NCI-H1436 (cell line): ENCODE measurements at places on chromosomes 2 and 18.

DNA sequence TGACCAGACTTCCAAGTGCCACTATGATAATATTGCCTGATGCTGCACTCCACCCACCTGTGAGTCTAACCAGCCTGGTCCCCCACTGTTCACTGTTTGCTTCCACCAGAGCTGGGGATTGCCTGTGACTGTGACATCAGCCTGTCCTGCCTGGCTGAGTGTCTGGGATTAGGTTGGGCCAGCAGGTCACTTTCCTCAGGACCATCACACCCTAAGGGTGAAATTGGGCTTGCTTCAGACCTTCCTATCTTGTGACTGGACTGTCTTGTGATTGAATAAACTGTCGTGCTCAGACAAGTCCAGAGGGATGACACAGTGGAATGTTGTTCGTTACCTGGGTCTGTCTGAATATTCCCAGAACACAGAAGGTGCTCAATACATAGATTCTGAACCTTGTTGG is 87.4 kb upstream of the HK2 start:
- no peak for DNase-seq

- no peak for DNase-seq
These were observed 68.8 kb downstream of the PTPRM start for GRCh38 chr18:7635948-7636347.

GRCh38 chr2:21836261-21836660 is 712.5 kb downstream of the TDRD15 start:
- no peak for DNase-seq

DNA sequence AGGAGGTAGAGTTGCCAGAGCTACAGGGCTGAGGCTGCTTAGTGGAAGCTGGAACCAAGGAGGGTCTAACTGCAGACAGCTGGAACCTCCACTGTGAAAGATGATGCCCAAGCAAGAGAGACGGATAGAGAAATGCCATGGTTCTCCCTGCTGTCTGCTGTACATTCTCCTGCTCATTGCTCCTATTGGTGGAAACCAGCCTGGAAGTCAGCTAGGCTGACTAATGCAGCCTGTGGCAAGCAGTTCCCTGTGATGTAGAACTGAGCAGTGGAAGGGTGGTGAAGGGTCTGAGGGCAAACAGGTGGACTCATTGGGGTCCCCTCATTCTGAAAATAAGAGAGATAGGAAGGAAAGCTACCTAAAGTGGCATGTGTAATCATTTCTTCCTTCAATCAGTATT is 563.6 kb downstream of the SLC4A3 start:
- DNase-seq: no peak

DNA sequence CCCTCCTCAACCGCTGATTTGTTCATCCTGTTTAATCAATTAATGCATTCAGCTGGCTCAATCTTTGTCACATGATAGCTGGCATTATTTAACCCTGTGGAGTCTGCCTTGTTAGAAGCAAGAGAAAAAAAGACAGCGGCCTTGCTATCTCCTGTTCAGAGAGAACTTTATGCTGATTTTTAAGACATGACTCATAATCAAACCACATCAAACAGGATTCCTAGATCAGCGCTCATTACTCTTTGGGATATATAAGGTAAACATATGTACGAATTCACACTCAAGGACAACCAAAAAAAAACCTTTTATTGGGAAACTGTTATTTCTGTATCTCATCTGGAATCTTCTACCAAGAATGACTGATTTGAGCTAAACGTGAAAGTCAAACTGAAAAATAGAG is 195.1 kb downstream of the C1D start:
- DNase-seq: no peak

DNA sequence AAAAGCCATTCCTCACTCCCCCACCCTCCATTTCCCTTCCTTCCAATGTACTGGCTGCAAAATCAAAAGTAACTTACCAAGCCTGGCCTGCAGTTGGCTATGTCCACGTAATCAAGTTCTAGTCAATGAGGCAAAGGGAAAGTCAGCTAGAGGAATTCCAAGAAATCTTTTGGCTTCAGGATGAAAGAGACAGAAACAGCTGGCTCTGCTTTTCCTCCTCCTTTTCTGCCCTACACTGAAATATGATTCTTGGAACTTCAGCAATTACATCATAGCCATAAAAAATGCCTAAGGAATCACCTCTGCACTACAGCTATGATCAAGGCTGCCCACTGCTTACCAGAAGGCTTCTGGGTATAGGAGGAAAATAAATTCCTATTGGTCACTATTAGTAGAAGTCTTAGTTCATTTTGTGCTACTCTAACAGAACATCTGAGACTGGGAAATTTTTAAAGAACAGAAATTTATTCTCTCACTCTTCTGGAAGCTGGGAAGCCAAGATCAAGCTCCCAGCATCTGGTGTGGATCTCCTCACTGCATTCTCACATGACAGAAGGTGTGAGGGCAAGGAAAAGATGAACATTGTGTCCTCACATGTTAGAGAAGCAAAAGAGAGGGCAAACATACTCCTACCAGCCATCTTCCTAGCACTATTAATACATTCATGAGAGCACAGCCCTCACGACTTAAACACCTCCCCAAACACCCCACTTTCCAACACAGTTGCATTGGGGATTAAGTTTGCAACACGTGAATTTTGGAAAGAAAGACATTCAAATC is 219.9 kb downstream of the TMX3 start:
- no peak for DNase-seq

GRCh38 chr2:28233164-28233676 is 159.4 kb upstream of the FOSL2 start:
- DNase-seq: no peak

DNA sequence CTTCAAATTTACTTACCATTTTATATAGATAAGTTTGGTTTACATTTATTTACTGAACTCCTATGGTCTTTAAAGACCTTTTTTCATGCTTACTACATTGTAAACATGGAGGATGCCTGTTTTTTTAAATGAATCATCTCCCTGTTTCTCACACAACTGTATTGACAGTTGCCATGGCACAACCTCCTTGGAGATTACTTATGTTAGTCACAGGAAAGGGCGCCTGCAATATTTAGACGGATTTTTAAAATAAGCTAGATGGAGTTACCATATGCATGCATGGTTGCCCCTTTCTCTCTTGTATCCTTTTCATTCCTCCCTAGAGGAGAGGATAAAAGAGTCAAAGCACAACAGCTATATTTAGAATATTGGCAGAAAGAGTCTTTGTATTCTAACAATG is 34.8 kb upstream of the CCDC102B start:
- DNase-seq: no peak

GRCh38 chr2:78061732-78062131 is 539.6 kb upstream of the LRRTM4 start:
- DNase-seq: no peak
